ENCODE measurements at places on chromosomes 7 and 10. TPM values are rescaled to one million over a fixed set of nuclear protein-coding genes. Genes with fewer than 3 reads are reported as not detected.

ATAD1 gene
- total RNA-seq, result 50.2 TPM

LYZL2 gene
- not detected for total RNA-seq

KLF14 gene
- not detected for total RNA-seq

AEBP1 gene
- 38.7 TPM for total RNA-seq

NUTM2B gene
- 1.1 TPM for total RNA-seq
